Activated T-helper 2 cell treated with anti-CD3 and anti-CD28 coated beads, Interferon-gamma antibody, Interleukin-2, Interleukin-4, amounts not matched to agents 10 μg/mL and 5 μg/mL and 100 μg/mL, durations not matched to agents 14 hours and 24 hours and 36 hours (primary cell): ENCODE measurements at places on chromosomes 3 and 15.

DNA sequence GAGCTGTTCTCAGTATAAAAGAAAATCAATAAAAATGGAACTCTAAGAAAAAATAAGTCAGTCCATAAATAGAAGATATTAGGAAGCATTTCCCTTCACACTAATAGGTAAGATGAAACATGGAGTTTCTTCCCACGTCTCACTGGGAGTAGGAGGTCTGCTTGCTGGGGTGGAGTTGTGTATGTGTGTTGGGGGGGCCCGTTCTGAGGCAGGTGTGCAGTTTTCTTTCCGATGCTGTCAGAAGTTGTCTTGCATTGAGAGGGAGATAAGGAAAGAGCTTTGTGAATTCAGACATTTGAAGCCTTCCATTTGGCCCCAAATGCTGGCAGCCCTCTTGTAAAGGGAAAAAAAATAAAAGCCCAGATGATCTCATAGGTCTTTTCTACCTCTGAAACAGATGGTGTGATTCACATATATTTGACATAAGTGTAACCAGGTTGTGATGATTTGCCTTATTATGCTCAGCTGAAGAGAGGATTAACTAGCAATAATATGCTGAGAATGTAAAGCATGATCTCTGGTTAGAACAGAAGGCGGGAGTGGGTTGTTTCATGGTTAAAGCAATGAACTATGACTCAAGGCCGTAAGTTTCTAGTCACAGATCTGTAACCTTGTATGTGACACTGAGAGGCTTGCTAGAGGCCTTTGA is 8.8 kb downstream of the RASGRP1 start:
- DNase-seq = no peak

DNA sequence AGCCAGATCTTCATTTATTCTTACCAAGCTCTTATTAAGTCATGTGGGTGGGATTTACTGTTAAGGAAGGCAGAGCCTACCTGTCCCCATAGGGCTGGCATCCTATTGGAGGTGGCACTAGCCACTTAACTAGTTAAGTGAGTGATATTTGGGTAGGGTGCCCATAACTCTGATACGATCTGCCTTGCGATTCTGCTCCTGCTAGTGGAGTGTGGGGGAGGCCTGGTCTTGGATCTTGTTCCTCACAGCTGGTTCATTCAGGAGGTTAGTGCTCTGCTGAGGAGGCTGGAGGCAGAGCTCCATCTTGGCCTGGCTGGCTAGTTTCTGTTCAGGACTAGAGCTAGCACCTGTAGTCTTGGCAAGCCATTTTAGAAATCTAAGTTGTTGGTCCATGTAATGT is 9.3 kb downstream of the BAHD1 start:
- DNase-seq = no peak

DNA sequence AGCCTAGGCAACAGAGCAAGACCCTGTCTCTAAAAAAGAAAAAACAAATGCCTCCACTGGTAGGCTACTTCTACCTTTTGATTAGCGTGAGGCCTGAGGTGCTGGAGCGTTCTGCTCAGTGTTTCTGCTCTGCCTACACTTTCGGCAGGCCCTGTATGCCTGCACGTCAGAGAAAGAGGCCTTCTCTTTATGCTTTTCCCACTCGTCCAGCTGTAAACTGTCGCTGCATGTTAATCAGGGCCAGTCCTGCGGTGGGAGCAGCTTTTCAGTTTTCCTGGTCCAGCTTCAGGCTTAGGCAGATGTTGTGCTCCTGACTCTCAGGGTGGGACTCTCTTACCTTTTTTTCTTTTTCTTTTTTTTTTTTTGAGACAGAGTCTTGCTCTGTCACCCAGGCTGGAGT is 25.3 kb downstream of the CSPG5 start:
- DNase-seq = no peak

DNA sequence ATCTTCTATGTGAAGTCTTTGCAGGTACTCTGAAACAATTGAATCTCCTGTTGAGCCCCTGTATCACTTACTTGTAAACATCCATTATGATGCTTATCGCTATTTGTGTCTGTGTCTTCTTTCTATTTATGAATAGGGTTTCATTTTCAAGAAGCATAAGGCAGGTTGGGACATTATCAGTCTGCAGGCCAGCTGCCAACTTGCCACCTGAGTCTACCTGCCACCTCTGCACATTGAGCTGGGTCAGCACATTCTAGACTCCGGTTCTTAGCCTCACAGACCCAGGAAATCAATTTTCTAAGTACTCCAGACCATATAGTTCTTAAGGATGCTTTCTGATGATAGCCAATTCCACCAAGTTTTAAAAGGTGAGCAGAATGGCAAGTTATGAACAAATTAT is 105.7 kb upstream of the MCTP2 start:
- no peak for DNase-seq

GRCh38 chr3:17811646-17812045 is 69.2 kb upstream of the TBC1D5 start:
- DNase-seq = no peak

- no peak for DNase-seq
Measured at GRCh38 chr15:70698836-70699390, 64.4 kb downstream of the UACA start.

GRCh38 chr3:160637086-160637485 is 39.9 kb upstream of the ARL14 start:
- DNase-seq = no peak

DNA sequence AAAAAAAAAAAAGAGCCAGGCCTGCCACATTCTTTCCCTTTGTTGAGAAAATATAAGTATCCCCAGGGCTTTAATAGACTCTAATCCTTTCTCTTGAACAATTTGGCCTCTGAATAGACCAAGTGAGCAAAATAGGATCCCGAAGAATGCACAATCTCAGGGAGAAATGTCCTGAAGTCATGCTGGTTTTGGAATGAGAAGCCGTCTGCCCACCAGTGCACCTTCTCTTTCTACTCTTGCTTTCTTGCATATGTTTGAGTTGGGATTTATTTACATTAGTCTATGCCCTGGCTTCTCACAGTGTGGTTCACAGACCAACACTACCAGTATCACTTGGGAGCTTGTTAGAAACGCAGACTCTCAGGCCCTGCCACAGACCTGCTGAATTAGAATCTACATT is 153.0 kb downstream of the ZNF621 start:
- DNase-seq = no peak
